ENCODE measurements at places on chromosomes 1 and 21.

- DNase-seq: no peak
These were observed 9.0 kb downstream of the SYNC start for GRCh38 chr1:32693455-32694174.

- no peak for DNase-seq
These were observed 4.2 kb downstream of the RASSF5 start for GRCh38 chr1:206511362-206512057.

- no peak for DNase-seq
These were observed 52.0 kb upstream of the SMYD2 start for GRCh38 chr1:214228976-214229375.

DNA sequence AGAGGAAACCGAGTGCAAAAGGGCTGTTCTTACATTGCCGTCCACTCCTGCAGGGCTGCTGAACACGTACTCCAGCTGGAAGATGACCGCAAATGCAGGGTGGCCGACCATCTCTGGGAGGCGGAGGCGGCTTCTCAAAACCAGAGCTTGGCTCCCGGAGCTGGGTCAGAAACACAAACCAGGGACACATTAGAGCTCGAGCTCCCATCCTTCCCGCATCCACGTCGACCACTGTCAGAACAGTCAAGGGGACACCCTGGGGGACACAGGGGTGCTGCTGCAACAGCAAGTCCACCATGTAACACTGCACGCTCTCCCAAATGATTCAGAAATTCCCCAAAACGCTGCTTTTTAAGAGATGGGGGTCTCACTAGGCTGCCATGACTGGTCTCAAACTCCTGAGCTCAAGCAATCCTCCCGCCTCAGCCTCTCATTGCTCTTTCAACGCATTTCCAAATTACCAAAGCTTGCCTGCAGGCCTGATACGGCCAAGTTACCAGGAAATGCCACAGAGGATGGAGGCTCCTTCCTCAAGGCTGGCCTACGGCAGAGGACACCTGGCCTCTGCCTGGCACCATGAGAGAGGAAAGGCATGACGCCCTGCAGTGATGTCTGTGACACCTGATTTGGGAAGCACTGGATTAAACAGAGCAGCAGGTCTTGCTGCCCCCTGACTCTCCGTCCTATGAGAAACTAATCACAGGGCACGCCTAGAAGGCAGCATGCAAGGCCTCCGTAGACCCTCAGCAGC is 45.0 kb downstream of the NPHP4 start:
- no peak for DNase-seq

- no peak for DNase-seq
These were observed 50.3 kb upstream of the ARTN start for GRCh38 chr1:43883321-43883720.

DNA sequence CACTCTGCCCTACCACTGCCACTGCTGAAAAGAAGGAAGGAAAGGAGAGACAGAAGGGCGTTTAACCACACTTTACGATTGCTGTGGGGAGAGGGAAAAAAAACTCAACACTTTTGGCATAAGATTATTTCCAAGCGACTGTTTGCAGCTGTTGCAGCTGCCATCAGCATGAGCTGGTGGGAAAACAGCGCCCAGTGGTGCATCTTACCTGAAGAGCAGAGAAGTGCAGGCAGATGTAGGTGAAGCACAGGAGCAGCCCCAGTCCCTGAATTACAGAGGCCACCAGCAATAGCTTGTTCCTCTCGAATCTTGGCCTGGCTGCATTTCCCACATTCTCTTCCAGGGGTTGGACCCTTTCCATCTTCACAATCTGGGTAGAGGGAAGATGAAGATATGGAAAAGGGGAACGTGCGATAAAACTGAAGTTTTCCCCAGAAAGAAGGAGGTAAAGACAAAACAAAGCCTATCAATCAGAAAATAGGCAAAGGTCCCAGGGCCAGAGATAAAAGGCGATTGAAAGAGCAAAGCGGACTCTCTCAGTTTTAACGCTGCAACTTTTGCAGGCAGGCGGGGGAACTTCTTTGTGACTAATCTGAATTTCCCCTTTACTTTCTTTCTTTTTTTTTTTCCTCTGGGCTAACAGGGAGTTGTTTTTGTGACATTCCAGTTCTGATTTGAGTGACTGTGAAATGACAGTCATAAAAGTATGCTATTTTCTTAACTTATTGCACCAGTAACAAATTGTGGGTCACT is at the start of gene TNFSF4:
TNFSF4 (minus strand) TSS at position 516 of the 753 bp plus-strand sequence; CDS start at position 361, 155 bp downstream.
- no peak for DNase-seq

DNA sequence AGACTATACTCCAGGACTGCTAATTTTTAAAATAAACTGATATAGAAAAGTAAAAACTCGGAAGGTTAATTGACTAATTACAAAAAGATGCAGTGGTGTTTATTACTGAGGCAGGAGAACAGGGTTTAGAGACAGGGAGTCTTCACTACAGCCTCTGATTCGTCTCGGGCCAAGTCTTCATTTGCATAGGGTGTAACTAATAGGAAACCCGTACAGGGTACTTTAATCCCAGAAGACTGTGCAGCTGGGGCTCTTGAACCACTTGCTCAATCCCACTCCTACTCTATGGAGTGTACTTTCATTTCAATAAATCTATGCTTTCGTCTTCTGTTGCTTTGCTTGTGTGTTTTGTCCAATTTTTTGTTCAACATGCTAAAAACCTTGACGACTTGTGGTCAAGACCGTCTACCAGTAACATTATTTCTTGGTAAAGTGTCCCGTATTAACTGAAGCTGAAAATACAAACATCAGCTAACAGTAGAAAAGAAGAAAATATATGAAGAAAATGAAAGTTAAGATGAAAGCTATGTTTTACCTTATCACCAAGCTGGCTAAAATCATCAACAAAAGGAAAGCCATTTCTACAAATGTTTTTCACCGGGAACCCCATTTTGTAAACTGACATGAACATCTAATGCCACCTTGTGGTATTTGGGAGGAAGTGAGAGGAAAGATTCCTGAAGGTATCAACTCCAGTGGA is 8.0 kb downstream of the SDHB start:
- no peak for DNase-seq

DNA sequence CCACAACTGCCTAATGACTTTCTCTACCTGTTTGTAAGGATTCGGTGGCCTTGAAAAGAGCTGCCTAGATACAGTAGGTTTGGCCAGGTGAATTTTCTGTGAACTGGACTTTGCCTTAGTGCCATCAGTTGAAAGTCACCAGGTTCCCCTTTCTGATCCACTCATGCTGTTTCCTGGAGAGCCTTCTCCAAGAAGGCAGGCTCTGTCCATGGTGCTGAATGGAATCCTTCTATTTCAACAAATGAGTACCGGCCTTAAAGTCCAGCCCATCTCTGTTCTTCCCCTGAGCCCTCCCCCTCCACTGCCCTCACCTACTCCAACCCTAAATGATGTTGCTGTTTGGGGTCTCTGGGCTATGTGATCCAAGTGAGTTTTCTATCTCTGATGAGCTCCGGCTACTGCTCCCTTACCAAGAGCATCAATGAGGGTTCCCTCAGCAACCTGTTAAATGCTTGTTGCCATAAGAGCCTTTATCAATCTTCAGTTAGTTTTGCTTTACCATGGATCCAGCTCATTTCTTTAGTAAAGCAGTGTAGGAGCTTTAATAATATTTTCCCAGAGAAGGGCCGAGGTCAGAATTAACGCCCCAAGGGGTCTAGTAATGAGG is 500.4 kb downstream of the PTPRU start:
- DNase-seq: no peak

- DNase-seq: no peak
These were observed 7.0 kb downstream of the CDKN2C start for GRCh38 chr1:50976890-50977574.

- no peak for DNase-seq
These were observed 150.0 kb upstream of the APP start for GRCh38 chr21:26320596-26320995.

DNA sequence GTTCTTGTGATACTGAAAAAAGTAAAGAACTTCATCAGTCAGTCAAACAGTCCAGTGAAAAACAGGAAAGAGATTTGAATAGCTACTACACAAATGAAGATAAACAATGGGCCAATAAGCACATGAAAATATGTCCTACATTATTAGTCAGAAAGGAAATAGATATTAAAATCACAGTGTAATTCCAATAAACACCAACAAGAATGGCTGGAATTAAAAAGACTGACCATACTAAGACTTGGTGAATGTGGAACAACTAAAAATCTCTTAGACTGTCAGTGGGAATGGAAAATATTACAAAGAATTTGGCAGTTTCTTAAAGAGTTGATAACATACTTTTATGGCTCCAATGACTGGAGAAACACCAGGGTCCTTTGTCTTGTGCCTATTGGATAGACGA is 241.8 kb upstream of the USP24 start:
- DNase-seq: no peak

DNA sequence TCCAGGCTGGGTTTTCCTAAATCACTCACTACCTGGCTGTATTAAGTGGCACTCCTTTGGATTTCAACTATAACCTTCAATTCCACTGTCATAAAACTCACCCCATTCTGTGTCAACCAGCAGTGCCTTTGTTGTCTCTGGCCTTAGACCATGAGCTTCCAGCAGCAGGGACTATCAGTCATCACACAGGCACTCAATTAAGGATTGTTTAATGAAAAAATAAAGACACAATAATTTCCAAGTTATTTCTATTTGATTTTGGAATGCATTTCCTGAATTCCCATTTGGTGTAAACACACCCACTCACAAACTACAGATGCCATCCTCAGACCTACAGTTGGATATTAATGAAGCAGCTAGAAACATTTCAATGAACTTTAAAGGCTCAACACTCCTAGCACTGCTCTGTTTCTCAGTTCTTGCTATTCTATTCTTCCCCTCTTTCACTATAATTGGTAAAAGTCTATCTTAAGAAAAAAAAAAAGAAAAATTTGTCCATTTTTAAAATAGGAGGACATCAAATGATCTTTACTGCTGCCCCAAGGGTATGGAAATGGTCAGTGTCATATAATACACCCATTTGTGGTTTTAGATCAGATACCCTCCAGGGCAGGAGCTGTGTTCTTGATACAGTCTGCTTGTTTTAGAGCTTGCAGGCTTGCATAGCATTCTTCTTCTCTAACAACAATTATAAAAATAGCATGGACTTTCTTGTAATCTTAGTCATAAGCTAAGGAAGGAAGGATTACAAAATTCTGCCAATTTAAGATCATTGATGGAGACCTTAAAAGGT is 156.4 kb downstream of the PTGER3 start:
- DNase-seq: no peak

DNA sequence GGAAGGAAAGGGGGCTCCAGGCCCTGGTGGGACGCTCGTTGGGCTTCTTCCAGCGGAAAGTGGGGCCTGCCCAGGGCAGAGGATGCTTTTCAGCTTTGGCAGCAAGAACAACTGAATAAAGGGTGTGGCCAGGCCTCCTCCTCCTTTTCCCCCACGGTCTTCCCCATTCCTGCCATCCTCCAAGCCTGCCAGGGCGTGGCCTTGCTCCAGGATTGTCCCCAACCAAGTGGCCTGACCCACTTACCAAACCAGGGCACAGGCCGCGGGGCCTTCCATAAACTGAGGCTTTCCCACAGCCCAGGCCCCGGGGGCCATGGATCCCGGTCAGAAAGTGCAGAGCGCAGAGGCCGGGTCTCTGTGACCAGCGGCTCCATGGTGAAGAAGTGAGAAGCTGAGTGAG is 33.6 kb downstream of the CASZ1 start:
- DNase-seq: no peak

DNA sequence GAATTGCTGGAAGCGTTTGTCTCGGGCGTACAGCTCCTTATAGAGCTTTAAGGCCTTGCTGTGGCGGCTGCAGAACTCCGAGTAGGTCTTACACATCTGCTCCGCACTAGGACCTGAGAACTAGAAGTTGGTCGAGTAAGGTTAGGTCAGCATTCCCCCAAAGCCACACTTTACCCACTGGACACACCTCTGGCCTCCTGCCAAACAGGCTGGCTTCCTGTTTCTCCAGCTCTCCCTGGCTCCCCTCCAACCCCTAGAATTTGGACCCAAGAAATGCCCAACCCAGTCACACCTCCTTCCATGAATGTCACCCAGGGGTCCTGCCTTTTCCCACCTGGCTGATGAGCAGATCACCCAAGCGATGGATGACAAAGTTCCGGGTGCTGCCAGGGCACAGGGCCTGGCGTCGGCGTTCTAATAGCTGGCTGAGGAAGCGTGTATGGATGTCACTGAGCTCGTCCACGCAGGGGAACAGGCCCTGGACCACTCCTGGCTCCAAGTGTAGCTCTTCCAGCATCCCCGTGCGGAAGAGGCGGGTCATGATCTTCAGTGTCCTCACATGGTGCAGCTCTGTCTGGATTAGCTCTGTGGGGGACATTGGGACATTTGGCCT is 15.6 kb downstream of the ARHGEF2 start:
- DNase-seq: no peak

GRCh38 chr1:34785231-34785874 is 4.3 kb downstream of the GJB3 start:
- DNase-seq: no peak

DNA sequence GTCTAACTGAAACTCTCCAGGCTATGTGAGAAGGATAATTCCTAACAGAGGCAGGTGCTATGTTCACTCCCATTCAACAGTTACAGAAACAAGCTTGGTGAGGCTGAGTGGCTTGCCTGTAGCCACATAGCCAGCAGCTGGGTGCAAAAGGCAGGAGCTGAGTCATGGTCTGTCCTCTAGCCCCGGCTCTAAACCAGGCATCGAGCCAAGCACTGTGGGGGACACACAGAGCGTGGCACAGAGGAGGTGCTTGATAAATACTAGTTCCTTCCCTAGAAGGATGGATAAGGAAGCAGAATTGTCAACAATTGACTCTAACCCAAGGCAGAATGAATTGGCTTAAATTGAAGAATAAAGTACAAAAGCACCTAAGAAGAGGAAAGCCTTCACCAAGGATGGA is 10.4 kb upstream of the KCNA2 start:
- DNase-seq: no peak

- no peak for DNase-seq
These were observed 102.7 kb upstream of the C21orf91 start for GRCh38 chr21:17921579-17922530.

Measured in esophagus squamous epithelium (tissue), 5 donors.